ENCODE measurements at places on chromosomes 13 and 19.

DNA sequence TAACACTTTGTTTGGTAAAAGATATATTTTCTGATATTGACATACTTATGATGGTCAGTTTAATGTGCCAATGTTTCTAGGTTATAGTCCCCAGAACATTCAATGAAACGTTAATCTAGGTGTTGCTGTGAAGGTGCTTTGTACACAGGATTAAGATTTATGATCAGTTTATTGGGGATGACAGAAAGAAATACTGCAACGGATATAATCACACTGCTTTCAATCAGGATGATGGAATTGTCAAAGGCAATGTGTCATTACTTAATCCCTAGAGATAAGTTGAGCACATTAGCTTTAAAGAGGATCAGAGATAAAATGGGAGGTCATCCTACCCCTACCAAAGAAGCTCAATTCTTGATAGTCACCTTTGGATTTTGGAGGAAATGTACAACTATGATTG lies 12.4 kb upstream of the SIGLEC12 start:
- DNase-seq: no peak

DNA sequence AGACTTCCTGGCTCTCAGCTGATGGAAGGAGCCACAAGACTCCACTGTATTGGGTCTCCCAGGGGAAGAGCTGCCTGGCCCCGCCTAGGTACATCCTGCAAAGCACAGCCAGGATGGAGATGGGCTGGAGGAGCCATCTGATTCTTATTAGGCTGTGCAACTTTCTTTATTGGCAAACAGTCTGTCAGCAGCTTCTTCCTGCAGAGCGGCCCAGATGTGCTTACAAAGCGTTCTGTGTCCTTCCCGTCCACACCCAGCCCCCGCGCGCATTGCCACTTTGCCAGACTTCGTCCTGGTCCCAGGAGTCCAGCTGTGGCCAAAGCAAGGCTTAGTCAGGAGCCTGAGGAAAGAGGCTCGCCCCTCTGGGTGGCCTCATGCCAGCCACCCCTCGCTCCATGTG lies 409.3 kb downstream of the ZNF536 start:
- DNase-seq: no peak

GRCh38 chr19:19635313-19635702 lies 7.3 kb upstream of the LPAR2 start:
- DNase-seq: no peak

DNA sequence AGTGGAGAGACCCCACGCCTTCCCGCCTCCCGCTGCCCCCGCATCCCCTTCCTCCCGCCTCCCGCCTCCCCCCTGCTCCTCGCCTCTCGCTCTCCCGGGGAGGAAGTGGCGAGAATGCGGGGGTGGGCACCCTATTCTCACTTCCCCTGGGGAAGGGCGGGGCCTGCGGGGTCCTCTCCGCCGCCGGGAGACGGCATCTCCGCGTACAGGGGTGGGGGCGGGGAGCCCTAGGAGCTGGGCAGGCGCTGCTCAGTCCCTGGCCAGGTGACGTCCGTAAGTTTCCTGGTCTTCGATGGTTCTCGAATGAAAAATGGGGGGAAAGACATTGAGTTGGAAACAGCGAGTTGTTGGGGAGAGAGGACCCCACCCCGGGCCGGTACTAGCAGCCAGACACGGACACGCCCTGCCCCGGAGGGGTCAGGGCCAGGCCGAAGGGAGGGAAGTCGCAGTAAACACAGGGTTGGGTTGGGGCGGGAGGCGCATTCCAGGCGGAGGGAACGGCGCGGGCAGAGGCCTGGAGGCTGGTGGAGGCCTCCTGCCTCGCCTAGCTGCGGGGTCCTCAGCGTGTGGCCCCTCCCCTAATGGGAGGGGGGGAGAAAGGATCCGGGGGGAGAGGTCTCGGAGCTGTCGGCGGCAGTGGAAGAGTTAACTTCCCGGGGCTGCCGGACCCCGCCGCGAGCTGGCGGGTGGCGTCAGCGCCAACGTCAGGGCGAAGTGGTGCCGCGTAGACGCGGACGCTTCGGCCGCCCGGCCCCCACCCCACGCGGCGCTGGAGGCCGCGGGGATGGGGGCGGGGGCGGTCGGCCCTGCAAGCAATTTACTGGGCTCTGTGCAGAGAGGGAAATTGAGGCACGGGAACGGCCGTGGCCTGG lies 10.4 kb upstream of the JUND start:
- DNase-seq: peak; percentile 66

- no peak for DNase-seq
Observed at GRCh38 chr13:44686531-44686934, 110.4 kb upstream of the TSC22D1 start.

DNA sequence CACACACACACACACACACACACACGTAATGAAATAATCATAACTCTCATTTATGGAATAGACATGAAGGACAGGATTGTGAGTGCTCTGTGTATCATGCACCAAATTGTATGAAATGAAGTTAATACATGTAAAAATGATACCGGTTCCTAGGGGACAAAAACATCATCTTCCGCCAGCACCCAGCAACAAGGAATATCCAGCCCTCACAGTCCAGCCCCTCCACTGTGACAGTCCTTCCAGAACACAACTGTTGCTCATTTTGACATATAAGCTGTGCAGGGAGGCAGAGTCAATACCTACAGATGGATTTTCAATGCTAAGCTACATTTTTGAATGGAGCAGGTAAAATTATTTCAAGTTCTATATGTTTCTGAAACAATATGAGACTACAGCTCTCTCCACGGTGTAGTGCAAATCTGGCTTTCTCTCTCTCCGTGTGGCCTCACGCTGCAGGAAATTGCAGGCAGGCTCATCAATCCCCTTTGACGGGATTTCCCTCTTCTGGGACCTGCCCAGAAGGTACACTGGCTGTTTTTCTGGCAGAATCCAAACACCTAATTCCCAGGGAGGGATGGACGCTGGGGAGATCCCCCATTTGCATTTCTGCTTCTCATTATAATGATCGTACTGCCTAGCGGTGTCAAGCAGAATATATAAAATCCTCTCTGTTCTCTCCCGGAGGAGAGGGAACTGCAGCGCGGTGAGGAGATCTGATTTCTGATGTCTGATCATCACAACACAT lies 494.0 kb downstream of the LIG4 start:
- DNase-seq: no peak

All from effector CD4-positive, alpha-beta T cell (primary cell).